Naive B cell (primary cell): ENCODE measurements at places on chromosomes 5 and 9. TPM values are rescaled to one million over a fixed set of nuclear protein-coding genes. Genes with fewer than 3 reads are reported as not detected.

GLRA1 gene
- polyA plus RNA-seq = not detected

GPRIN1 gene
- 0.15 TPM for polyA plus RNA-seq

TAS2R1 gene
- not detected for polyA plus RNA-seq

SPATA31E1 gene
- polyA plus RNA-seq = not detected

SLC46A2 gene
- polyA plus RNA-seq = 0.22 TPM

CDKN2B-AS1 gene
- not detected for polyA plus RNA-seq

GRCh38 chr5:10461904-10462555, 20.4 kb downstream of the ROPN1L start:
- no peak for DNase-seq

- DNase-seq = no peak
Measured at GRCh38 chr5:99019812-99020697, 91.2 kb upstream of the CHD1 start.

DNA sequence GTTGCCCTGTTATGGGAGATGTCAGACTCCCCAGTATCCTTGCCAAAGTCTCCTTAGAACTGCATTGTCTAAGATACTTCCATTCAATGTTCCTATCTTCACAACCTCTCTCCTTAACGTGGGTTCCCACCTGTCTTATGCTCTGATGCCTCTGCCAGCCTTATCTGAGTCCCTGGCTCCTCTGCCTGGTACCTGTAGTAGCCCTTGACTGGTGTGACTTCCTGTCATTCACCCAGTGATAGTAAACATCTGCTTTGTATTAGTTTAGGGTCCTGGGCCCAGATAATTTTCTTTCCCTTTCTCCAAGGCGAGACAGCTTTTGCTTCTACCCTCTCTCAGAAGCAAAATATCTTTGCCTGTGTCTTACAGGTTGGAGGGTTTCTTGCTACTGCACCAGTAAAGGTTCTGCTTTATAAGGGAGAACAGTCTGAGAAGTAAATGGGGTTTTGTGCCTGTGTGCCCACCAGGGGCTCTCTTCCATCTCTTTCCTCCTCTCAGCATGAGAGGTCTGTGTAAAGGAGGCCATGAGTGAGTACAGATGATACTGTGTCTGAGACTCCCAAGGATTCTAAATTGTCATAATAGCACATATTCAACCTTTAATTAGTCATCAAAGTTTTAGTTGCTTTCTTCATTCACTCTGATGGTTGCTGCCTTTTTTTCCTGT, 220.8 kb downstream of the PRR16 start:
- no peak for DNase-seq

DNA sequence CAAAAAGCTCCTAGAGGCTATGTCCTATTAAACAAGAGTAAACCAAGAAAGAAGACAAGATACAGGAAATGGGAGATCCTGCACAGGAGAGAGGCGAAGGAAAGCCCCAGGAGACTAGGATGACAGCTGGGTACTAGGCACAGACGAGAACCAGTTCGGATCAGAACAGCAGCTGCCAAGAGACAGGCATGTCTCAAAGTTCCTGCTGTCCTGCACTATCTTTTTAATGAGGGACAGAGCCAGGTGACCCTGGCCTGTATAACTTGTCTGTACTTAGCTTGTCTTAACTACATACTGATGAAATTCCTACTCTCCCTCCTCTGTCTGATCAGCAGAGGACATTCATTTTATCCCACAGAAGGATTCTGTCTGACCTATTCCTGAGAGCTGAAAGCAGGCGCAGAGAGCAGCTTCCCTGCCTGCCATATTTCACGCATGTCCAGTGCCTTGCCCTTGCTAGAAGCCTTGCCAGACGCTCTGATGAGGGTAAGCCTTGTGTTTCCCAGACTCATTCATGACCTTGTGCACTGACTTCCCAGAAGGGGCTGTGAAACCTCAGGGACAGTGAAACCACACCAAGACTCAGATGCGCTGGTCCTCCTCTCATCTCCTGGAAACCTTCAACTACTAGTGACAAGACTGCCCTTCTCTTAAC, 24.7 kb downstream of the TSC1 start:
- DNase-seq = no peak

GRCh38 chr5:79936646-79937216, 54.3 kb downstream of the MTX3 start:
- DNase-seq = no peak

GRCh38 chr5:5046680-5047502, 93.2 kb upstream of the ADAMTS16 start:
- DNase-seq = no peak
